ENCODE measurements at places on chromosomes 7 and 10. TPM values are rescaled to one million over a fixed set of nuclear protein-coding genes. Genes with fewer than 3 reads are reported as not detected.

GRCh38 chr7:106111655-106112117 is 426 bp downstream of the SYPL1 start:
- DNase-seq: peak; percentile 41
- H3K27ac ChIP-seq: peak overlapping the region; percentile 84
- H3K36me3 ChIP-seq: peaks cover 5% of the 10 kb centered on the region

DNA sequence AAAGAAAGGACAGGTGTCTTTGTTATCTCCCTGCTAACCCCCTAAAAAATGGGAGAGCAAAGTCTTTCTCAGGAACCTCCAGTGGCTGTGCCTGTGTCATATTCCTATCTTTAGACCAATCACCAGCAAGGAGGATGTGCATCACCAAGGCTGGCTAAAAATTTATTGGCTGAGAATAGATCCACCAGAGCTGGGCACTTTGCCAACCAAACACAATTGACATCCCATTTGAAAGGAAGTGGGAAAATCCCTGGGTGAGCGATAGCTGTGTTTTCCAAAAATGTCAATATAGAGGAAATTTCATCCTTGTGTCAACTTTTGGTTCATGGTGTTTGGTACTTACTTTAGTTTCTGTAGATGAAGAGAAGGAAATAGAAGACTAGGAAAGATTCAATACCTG is 13.1 kb upstream of the GPR141 start:
- H3K27ac ChIP-seq: no peak overlapping the region
- DNase-seq: no peak
- H3K4me3 ChIP-seq: no peak overlapping the region
- H3K27me3 ChIP-seq: peaks cover 5% of the 10 kb centered on the region
- no peaks in the 10 kb centered on the region for H3K4me1 ChIP-seq

- no peak overlapping the region for H3K27ac ChIP-seq
- no peaks in the 10 kb centered on the region for H3K4me1 ChIP-seq
- H3K27me3 ChIP-seq: peaks cover 5% of the 10 kb centered on the region
Observed at GRCh38 chr10:50063100-50063499, 4.7 kb upstream of the WASHC2A start.

DNA sequence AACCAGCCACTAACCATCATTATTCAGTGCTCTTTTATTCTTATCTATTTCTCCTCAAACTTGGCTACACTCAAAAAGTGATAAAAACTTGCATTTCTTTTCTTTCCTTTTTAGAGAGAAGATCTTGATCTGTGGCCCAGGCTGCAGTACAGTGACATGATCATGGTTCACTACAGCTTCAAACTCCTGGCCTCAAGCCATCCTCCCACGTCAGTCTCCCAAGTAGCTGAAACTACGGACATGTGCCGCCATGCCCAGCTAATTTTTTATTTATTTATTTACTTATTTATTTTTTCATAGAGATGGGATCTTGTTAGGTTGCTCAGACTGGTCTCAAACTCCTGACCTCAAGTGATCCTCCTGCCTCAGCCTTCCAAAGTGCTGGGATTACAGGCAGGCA is 24.6 kb upstream of the TMEM248 start:
- no peak for DNase-seq
- peaks cover 2% of the 10 kb centered on the region for H3K27me3 ChIP-seq
- H3K27ac ChIP-seq: no peak overlapping the region
- no peak overlapping the region for H3K4me3 ChIP-seq

DNA sequence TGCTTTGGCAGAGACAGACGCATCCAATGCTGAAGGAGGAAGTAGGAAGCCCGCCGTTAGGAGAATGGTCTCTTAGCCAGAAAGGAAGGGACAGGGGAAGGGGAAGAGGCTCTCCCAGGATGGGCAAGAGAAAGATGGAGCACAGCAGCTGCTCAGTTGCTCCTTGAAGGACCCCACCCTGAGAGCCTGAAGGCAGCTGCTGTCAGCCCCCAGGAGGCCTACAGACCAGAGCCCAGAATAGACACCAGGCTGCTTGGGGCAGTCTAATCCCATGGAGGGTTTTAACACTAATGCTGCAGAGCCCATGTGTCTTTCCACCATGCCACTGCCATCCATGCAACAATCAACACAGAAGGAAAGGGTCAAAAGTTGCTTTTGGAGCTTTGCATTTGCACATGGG is 3.5 kb upstream of the C7orf33 start:
- no peaks in the 10 kb centered on the region for H3K36me3 ChIP-seq
- peaks cover 20% of the 10 kb centered on the region for H3K4me1 ChIP-seq
- no peak for DNase-seq
- peaks cover 8% of the 10 kb centered on the region for H3K27me3 ChIP-seq
- H3K4me3 ChIP-seq: no peak overlapping the region
- H3K27ac ChIP-seq: no peak overlapping the region

GRCh38 chr7:136102881-136103280 is 125.7 kb upstream of the MTPN start:
- no peaks in the 10 kb centered on the region for H3K27me3 ChIP-seq
- no peaks in the 10 kb centered on the region for H3K4me1 ChIP-seq
- H3K27ac ChIP-seq: no peak overlapping the region
- no peaks in the 10 kb centered on the region for H3K36me3 ChIP-seq

- H3K27me3 ChIP-seq: no peaks in the 10 kb centered on the region
- H3K4me1 ChIP-seq: peaks cover 39% of the 10 kb centered on the region
- DNase-seq: no peak
Observed at GRCh38 chr7:151352512-151352911, 10.9 kb downstream of the NUB1 start.

The RBP3 gene
- not detected for total RNA-seq

The RHOBTB1 gene
- total RNA-seq: not detected

DNA sequence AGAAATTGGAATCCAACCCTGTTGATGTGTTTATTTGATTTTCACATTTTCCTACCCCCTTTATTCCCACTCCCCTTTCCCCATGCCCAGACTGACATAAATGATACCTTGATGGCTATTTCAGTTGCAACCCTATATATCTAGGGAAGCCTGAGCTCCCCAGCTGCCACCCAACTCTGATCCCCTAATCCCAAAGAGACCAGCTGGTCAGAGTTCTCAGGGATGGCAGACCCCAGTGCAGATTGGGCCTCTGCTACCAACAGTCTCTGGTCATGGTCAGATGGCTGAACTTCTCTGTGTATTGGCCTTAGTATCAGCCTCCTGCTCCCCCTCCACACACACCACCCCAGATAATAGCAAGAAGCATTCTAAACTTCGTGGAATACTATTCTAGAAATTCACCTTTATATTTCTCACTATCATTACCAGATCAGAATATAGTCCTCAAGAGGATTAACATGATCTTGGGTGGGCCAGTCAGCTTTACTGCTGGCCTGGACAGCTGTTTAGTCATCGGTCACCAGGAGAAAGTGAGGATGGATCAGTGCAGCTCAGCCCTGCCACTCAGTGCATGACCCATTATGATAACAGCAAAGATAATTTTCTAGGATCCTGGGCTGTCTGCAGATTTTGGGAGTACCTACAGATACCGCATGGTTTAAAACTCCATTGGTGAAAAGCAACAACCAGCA is 24.5 kb upstream of the BTRC start:
- H3K27ac ChIP-seq: no peak overlapping the region
- peaks cover 16% of the 10 kb centered on the region for H3K27me3 ChIP-seq
- no peak overlapping the region for H3K4me3 ChIP-seq
- DNase-seq: no peak
- no peaks in the 10 kb centered on the region for H3K36me3 ChIP-seq

The SAMD9L gene
- total RNA-seq: 22.4 TPM

- no peaks in the 10 kb centered on the region for H3K36me3 ChIP-seq
- DNase-seq: no peak
- no peak overlapping the region for H3K4me3 ChIP-seq
- no peaks in the 10 kb centered on the region for H3K4me1 ChIP-seq
Observed at GRCh38 chr10:28949005-28950004, 272.0 kb downstream of the BAMBI start.

The CASP2 gene
- total RNA-seq: 110 TPM

DNA sequence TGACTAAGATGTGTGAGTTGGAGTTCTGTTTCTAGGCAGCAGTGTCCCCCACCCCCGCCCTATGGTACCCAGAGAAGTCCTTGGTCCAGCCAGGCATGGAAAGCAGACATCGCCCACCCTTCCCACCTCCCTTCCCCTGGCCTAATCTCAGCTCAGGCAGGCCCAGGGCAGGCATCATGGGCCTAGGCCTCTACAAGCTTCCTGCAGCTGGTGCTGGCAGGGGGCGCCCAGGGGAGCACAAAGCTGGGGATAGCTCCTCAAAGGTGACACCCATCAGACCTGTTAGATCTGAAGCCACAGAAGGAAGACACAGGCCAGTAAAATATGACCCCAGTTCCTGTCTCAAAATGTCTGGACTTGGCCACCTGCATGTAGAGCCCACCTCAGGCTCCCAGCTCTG is 18.9 kb upstream of the UNC5B start:
- no peaks in the 10 kb centered on the region for H3K4me1 ChIP-seq
- H3K27me3 ChIP-seq: peaks cover 8% of the 10 kb centered on the region
- no peaks in the 10 kb centered on the region for H3K36me3 ChIP-seq
- DNase-seq: no peak

- H3K4me1 ChIP-seq: peaks cover 8% of the 10 kb centered on the region
- H3K4me3 ChIP-seq: peak overlapping the region; percentile 68
- DNase-seq: no peak
Observed at GRCh38 chr7:140640060-140640637, 464 bp downstream of the DENND2A start.

The FZD1 gene
- 0.70 TPM for total RNA-seq

The RAMP3 gene
- total RNA-seq: not detected

The TRIM50 gene
- not detected for total RNA-seq

- H3K27ac ChIP-seq: no peak overlapping the region
- peaks cover 19% of the 10 kb centered on the region for H3K4me1 ChIP-seq
- no peak for DNase-seq
Observed at GRCh38 chr7:27101171-27101956, 1.1 kb downstream of the HOXA2 start.

GRCh38 chr7:26083113-26083512 is 68.9 kb upstream of the NFE2L3 start:
- no peak for DNase-seq
- H3K27ac ChIP-seq: no peak overlapping the region
- no peak overlapping the region for H3K4me3 ChIP-seq
- no peaks in the 10 kb centered on the region for H3K36me3 ChIP-seq
- peaks cover 9% of the 10 kb centered on the region for H3K4me1 ChIP-seq
- H3K27me3 ChIP-seq: peaks cover 55% of the 10 kb centered on the region

DNA sequence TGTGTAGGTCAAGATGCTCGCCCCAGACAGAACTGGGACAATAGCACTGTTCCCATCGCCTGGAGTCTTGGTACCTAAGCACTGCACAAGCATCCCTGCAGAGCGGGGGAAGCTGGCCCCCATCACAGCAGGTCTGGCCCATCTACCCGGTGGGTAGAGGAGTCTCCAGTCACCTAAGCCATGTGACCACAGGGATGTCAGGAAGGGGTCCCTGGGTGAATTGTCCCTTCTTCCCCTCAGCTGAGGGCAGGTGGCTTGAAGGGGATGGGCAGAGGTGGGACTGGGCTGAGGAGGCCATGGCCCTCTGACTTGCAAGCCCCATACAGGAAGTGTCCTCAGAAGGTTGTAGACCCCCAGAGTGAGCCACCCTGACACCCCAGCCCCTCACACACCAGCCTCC is 39.7 kb downstream of the FRMPD2 start:
- no peak overlapping the region for H3K27ac ChIP-seq
- H3K4me1 ChIP-seq: no peaks in the 10 kb centered on the region
- no peaks in the 10 kb centered on the region for H3K36me3 ChIP-seq
- H3K4me3 ChIP-seq: no peak overlapping the region
- H3K27me3 ChIP-seq: peaks cover 6% of the 10 kb centered on the region
- no peak for DNase-seq

DNA sequence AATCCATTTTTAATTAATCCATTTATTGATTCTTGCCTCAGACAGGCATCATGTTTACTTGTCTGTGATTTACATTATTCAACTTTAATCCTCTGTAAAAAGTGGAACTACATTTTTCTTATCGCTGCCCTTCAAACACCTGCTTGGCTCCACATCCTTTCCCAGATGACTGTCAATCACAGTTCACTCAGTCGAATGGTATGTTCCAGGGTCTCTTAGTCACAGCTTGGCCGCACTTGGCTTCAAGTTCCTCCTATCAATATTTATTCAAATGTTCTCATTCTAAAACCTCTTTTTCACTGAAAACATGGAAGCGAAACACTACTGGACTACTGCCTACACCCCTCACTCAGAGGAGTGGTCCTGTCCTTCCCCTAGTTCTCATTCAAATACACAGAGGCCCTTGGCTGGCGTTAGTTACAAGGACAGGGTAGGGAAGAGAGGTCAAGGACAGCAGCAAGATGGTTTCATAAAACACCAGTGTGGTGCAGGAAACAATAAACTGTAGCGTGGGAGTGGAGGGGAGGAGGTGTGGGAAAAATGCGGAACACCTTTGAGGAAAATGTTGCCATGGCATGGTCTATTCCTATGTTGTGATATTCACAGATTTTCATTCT is 143.2 kb downstream of the USP6NL start:
- H3K27me3 ChIP-seq: peaks cover 4% of the 10 kb centered on the region
- H3K27ac ChIP-seq: no peak overlapping the region
- H3K4me3 ChIP-seq: no peak overlapping the region
- H3K36me3 ChIP-seq: no peaks in the 10 kb centered on the region
- H3K4me1 ChIP-seq: no peaks in the 10 kb centered on the region

The NODAL gene
- total RNA-seq: not detected

DNA sequence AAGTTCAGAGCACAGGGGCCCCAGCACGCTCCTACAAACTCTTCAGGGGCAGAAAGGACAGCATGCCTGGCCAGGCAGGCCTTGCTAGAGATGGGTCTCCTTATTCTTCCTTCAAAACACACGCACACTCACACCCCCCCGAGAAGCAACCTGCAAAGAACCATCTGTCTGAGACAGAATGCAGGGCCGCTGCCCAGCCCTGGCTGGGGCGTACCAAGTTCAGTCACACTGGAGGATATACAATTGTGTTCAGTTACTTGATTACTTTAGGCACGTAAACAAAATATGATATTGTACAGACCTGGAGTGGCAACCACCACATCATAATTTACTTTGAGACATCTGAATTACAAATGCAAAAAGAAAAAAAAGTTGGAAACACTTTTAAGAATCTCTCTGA is 5.7 kb downstream of the FAM53B start:
- peaks cover 37% of the 10 kb centered on the region for H3K36me3 ChIP-seq
- H3K4me3 ChIP-seq: no peak overlapping the region
- DNase-seq: no peak
- H3K27me3 ChIP-seq: peaks cover 9% of the 10 kb centered on the region
- H3K4me1 ChIP-seq: peaks cover 66% of the 10 kb centered on the region

DNA sequence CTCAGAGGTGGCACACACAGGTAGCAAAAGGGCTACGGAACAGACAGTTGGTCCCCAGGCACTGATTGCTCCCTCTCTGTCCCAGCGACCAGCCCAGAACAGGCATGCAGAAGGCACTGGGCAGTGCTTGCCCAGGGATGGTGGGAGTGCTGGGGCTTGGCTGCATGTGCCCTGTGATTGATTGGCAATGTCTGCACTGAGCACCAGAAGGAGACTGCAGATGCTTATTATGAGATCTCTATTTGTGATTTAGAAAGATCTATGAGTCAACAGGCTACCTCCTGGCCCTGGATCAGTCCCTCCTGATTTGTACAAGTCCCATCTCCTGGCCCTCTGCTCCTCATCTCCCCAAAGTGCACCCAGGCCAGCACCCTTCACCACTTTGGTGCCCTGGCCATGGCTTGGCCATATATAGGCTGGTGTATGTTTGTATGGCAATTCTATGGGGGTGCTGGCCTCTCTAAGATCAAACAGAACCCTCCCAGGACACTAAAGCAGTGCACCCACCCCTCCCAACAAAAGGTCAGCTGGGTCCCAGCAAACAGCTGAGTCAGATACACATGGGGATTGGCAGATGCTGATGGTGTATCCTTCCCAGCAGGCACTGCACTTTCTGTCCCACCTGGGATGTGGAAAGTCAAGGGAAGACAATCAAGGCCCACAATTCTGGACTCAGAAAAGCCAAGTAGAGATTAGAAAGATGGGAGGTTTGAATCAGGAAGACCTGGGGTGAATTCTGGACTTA is 30.9 kb downstream of the CAMK2B start:
- DNase-seq: no peak
- no peaks in the 10 kb centered on the region for H3K4me1 ChIP-seq
- peaks cover 44% of the 10 kb centered on the region for H3K27me3 ChIP-seq
- H3K36me3 ChIP-seq: no peaks in the 10 kb centered on the region
- H3K4me3 ChIP-seq: no peak overlapping the region

Measured in activated T-helper 1 cell treated with anti-CD3 and anti-CD28 coated beads, Interleukin-12 subunit alpha, Interleukin-12 subunit beta, Interleukin-2, Interleukin-4 antibody, amounts not matched to agents 30 ng/mL and 10 ng/mL and 1 ng/mL, durations not matched to agents 14 hours and 24 hours and 36 hours (primary cell).